ENCODE measurements at places on chromosomes 16 and 17.

- DNase-seq = no peak
These were observed 95.1 kb upstream of the TMEM132E start for GRCh38 chr17:34484193-34484733.

GRCh38 chr16:71626018-71626857 lies at the start of gene MARVELD3:
TSS of gene MARVELD3 (plus strand) at chr16:71626184. CDS start at chr16:71626230, 46 bp downstream.
- DNase-seq = no peak

- DNase-seq = no peak
These were observed 3.5 kb upstream of the PRR14 start for GRCh38 chr16:30647274-30647571.

DNA sequence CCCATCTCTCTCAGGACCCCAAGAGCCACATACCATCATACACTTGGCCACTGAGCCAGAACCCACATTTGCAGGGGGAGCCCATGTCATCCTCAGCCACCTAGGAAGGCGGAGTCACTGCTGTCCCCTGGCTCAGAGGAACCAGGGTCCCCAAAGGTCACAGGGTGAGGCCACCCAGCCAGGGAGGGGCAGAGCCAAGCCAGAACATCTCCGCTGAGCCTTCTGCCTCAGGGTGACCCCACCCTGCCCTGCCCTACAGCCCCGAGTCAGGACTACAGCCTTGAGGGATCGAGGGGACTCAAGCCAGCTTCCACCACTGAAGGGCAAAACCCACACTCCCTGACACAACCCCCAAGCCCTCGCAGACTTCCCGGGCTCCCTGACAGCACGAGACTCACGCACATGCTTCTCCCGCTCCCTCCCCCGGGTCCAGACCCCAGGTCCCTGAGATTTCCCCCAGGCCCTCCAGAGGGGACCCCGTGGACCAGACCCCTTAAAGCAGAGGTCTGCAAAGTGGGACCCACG lies 17.4 kb downstream of the PIEZO1 start:
- no peak for DNase-seq

GRCh38 chr17:76296186-76296585 lies 11.9 kb downstream of the QRICH2 start:
- no peak for DNase-seq
